Osteocyte (in vitro differentiated cells): ENCODE measurements at places on chromosomes 4 and X. TPM values are rescaled to one million over a fixed set of nuclear protein-coding genes. Genes with fewer than 3 reads are reported as not detected.

DNA sequence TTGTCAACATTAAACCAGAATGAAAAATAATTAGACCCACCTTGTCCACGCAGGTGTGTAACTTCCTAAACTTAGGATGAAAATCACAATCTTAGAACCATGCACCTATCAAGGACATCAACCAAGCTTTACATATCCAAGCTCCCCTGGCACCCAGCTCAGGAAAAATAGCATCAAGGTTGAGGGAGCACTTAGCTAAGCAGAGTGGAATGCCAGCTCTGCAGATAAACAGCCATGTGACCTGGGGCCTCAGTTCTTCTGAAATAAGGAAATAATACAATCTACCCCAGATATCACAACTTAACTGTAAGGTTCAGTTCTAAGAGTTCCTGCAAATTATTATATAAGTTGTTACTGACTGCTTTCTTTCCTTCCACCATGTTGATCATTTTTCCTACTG, 64.7 kb downstream of the DHX15 start:
- DNase-seq = no peak

DNA sequence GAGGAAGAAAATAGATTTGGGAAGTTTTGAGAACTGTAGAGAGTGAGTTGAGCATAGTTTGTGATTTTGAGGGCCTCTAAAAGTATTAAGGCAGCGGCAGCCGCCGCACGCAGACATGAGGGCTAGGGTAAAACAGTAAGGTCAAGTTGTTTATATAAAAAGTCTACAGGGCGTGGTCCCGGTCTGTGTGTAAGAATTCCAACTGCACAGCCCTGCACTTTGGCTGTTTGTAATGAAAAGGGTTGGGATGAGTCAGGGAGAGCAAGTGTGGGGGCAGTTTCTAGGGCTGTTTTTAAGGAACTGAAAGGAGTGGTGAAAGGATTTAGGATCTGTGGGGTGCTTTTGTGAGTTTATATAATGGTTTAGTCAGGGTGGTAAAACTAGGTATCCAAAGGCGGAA, 55.0 kb downstream of the BEX3 start:
- DNase-seq = no peak

BLOC1S4 gene
- total RNA-seq = 14.9 and 16.1 TPM in 2 replicates

DNA sequence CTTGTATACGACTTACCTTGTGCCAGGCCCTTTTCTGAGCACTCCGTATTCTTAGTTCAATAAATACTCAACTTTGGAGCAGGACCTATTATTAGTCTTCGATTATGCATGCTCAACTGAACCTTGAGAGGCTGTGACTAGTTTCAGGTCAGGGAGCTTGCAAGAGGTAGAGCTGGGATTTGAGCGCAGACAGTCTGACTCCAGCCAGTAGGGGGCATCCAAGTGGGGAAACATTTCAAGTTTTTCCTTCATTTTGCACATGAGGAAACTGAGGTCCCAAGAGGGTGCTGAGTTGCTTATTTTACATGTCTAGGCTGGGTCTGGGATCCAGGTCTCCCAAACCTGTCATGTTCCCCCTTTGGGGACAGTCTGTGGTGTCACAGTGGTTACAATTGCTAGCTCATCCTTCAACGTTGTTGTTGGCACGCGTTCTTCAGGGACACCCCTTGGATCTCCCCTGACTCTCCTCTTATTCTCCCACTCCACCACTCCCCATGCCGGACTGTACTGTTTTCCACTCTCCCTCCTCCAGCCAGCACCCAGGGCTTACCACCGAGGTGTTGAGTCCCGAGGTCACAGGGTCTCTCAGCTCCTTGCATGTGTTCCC, 6.7 kb upstream of the PRICKLE3 start:
- DNase-seq = no peak

- no peak for DNase-seq
These were observed 262.7 kb downstream of the PDHA2 start for GRCh38 chr4:96102541-96103026.

GRCh38 chr4:129145222-129145730, 49.3 kb downstream of the C4orf33 start:
- DNase-seq = no peak

AREG gene
- total RNA-seq = 0.50 and 0.64 TPM in 2 replicates

DNA sequence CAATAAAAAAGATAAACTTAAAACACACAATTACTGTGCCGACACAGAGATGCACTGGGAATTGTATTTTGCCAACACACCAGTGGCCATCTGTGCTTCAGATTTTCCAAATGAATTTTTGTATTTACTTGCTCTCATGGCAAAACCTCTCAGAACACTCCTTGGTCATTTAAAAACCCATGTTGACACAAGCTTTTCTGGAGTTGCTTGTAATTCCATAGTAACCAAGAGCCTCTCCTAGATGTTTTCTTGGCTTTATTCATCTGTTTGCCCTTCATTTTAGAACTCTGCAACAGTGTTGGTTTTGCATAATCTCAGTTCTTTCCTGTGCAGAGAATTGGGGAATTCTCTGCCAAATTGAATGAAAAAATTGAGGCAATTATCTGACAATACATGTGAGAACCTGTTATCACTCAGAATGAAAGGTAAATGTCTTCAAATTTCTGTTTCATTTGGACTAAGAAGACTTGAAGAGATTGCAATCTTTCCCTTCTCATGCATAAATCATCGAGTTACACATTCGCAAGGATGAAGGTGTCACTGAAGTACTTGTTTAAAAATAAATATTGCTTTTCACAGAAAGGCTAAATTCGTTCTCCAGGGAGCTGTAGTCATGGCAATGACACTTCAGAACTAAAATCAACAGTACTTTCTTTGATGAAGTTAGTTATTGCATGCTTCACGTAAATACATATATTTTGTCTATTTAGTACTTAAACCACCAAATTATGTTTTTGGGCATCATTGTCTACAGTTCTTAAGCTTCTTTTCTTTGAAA, 301.8 kb upstream of the CTSO start:
- DNase-seq = no peak

NEK1 gene
- 17.7 and 18.4 TPM in 2 replicates for total RNA-seq

- no peak for DNase-seq
These were observed 29.8 kb upstream of the EPGN start for GRCh38 chr4:74278490-74278889.

ZNF141 gene
- 12.6 and 14.7 TPM in 2 replicates for total RNA-seq

DNA sequence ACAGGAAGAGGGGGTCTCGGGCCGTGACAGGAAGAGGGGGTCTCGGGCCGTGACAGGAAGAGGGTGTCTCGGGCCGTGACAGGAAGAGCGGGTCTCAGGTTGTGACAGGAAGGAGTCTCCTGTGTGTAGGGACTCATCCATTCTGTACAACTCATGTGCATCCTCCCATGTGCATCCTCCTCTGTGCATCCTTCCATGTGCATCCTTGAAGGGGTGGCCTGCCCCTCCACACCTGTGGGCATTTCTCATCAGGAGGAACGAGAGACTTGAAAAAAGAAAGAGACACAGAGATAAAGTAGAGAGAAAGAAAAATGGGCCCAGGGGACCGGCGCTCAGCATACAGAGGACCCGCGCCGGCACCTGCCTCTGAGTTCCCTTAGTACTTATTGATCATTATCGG, 30.2 kb upstream of the PLCXD1 start:
- no peak for DNase-seq

VCX2 gene
- total RNA-seq = not detected in 2 replicates

TLR10 gene
- not detected in 2 replicates for total RNA-seq

DNA sequence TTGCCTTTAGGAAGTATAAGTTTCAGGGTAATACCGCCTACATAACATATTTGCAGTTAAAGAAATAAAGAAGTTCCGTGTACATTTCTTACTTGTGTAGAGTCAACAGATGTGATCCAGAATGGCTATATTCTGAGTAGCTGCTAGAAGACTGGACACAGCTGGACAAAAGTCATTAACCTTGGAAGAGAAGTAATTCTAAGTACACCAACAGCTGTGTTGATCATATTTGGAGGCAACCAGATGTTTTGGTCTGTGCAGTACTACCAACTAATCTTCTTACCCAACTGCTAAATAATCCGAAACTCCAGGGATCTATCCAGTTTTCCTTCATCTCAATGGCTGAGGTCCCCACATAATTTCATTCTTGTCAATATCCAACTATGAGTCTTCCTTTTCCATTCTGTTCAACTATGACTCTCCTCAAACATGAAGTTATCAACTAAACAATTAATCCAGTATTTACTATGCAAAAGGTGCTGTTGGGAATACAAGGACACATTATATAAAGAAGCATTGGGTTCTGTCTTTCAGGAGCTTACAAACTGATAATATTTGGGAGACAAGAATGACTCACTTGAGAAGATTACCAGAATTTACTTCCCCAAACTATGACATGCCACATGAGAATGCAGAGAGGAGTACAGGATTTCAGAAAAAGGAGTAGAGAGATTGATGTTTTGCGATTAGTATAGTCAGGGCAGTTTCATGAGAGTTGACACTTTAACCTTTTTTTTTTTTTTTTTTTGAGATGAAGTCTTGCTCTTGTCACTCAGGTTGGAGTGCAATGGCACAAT, 78.2 kb downstream of the COL4A6 start:
- no peak for DNase-seq

LUZP4 gene
- not detected in 2 replicates for total RNA-seq

GPR173 gene
- 12.6 and 17.3 TPM in 2 replicates for total RNA-seq

ANKRD17 gene
- total RNA-seq = 68.5 and 76.0 TPM in 2 replicates
